Heart right ventricle (tissue), 16 donors: ENCODE measurements at places on chromosomes 3 and 15. TPM values are rescaled to one million over a fixed set of nuclear protein-coding genes. Genes with fewer than 3 reads are reported as not detected.

GRCh38 chr15:50381438-50381837 is 26.4 kb upstream of the GABPB1 start:
- DNase-seq: no peak
- H3K4me3 ChIP-seq: no peak overlapping the region
- no peaks in the 10 kb centered on the region for H3K27me3 ChIP-seq
- H3K36me3 ChIP-seq: no peaks in the 10 kb centered on the region

The PRTG gene
- total RNA-seq: 0.46 TPM

DNA sequence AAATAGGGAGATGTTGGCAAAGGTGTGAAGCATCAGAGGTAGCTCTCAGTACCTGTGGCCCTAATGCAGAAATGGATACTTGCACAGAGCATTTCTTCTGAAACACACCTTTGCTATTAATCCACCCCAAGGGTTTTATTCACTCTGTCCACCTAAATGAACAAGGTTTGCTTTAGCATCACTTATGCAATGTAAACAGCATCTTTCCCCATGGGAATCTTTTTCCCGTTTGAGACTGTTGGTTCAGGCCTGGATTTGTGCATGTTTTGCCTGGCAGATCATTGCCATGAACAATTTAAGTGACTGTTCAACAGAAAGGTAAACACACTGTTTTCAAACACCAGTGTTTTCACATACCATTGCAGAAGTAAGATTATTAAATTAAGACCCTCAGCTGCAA is 508.3 kb downstream of the SOX2 start:
- no peaks in the 10 kb centered on the region for H3K27me3 ChIP-seq
- no peak overlapping the region for H3K4me3 ChIP-seq
- no peak for DNase-seq

DNA sequence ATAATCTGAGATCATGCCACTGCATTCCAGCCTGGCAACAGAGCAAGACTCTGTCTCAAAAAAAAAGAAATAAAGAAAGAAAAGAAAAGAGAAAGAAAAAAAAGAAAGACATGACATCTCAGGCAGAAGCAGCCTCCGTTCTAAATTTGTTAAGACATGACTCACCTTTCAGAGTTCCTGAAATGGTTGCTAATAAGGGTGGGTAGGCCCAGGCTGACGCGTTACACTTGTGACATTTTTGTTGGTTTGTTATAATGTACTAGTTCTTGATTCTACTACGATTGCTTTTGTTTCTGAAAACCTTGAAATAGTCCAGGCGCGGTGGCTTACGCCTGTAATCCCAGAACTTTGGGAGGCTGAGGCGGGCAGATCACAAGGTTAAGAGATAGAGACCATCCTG is 21.0 kb downstream of the SLC25A20 start:
- no peak overlapping the region for H3K4me3 ChIP-seq
- H3K27ac ChIP-seq: no peak overlapping the region
- peaks cover 91% of the 10 kb centered on the region for H3K36me3 ChIP-seq
- H3K27me3 ChIP-seq: no peaks in the 10 kb centered on the region

The ANKUB1 gene
- total RNA-seq: not detected

- peaks cover 31% of the 10 kb centered on the region for H3K4me1 ChIP-seq
- peak overlapping the region; percentile 19 for H3K4me3 ChIP-seq
- H3K36me3 ChIP-seq: no peaks in the 10 kb centered on the region
- H3K27me3 ChIP-seq: no peaks in the 10 kb centered on the region
Measured at GRCh38 chr15:60605879-60606307, 127.0 kb upstream of the ICE2 start.

DNA sequence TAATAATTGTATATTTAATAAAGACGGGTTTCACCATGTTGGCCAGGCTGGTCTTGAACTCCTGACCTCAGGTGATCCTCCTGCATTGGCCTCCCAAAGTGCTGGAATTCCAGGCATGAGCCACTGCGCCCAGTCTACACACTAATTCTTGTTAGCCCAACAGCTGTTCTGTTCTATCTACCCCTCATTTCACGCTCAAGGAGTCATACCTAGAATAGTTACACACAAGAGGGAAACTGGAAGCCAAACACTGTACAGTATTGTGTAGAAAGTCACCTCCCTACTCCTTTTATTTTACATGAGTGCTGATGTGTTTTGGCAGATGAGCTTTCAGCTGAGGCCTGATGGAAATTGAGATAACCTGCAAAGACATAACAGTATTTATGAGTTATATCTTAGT is 13.4 kb upstream of the CTDSPL2 start:
- H3K4me3 ChIP-seq: no peak overlapping the region
- no peaks in the 10 kb centered on the region for H3K27me3 ChIP-seq
- H3K27ac ChIP-seq: no peak overlapping the region
- H3K4me1 ChIP-seq: no peaks in the 10 kb centered on the region
- DNase-seq: no peak

- H3K27ac ChIP-seq: peak overlapping the region; percentile 84
- peaks cover 49% of the 10 kb centered on the region for H3K4me1 ChIP-seq
- H3K4me3 ChIP-seq: no peak overlapping the region
Measured at GRCh38 chr15:40918799-40919392, 10.2 kb upstream of the DLL4 start.

The C3orf22 gene
- total RNA-seq: not detected

GRCh38 chr3:49412632-49413337 is 562 bp downstream of the TCTA start:
- H3K27ac ChIP-seq: peak overlapping the region; percentile 97
- peaks cover 41% of the 10 kb centered on the region for H3K36me3 ChIP-seq
- no peak for DNase-seq
- H3K27me3 ChIP-seq: no peaks in the 10 kb centered on the region
- peak overlapping the region; percentile 93 for H3K4me3 ChIP-seq
- H3K4me1 ChIP-seq: peaks cover 78% of the 10 kb centered on the region

DNA sequence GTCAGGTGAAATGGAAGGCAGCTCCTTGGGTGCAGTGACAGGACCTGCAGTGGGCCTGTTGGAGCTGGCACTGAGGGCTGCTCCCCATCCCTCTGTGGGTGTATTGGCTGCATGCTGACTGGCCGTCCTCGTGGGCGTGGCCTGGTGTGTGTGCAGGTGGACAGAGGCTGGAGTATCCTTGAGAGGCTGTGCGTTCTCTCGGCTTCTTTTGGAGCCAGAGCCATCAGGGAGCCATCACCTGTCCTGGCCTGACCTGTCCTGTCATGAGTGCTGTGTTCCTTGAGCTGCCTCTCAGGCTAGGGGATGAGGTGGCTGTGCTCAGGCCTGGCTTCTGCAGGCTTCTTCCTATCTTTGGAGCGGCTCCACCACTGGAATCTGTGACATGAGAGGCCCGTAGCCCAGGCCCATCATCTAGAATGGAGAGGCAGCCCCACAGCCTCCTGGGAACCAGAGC is 61.5 kb downstream of the APBA2 start:
- H3K4me3 ChIP-seq: no peak overlapping the region
- no peak overlapping the region for H3K27ac ChIP-seq
- no peak for DNase-seq

The BNC1 gene
- total RNA-seq: 0.16 TPM
